ENCODE measurements at places on chromosomes 16 and 17.
A peak's percentile ranks its signal among the peaks of the same experiment; 100 is the strongest.

- peak; percentile 83 for DNase-seq
Measured at GRCh38 chr16:4882633-4883285, 35.5 kb downstream of the UBN1 start.

DNA sequence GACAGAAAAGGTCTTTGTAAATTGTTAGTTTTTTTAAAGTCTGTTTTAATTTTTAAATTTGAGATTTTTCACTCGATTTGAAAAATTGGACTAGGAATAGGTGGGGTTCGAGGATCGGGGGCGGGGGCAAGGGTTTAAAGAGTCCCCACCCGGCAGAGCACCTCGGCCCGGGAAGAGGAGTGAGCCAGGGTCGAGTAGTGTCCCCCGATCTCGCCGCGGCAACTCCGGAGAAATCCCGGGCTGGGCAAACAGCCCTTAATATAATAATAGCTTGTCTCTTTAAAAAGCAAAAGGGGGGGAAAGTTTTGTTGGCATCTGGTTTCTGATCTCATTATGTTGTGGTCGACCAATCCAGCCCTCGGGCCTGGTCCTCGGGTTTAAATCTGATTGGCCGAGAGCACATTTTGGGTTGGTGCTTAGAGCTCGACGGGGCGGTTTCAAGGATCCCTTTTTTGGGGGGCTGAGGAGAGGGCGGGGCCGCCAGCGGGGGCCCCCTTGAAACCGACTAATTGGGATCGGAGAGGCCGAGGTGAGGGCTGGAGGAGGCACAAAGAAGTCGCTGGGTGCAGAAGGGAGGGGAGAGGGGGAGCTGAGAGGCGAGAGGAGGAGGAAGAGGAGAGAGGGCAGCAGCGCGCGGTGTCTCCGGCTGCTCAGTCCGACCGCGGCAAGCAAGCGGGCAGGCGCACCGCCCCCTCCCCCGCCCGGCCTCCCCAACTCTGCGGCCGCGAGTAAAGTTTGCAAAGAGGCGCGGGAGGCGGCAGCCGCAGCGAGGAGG lies at the start of gene FZD2:
Gene FZD2, plus strand, starts transcription at position 653 of the 775 bp plus-strand sequence. CDS start 205 bp downstream, outside the sequence.
- peak; percentile 54 for DNase-seq

- DNase-seq = no peak
Measured at GRCh38 chr16:30645727-30646126, 5.0 kb upstream of the PRR14 start.

DNA sequence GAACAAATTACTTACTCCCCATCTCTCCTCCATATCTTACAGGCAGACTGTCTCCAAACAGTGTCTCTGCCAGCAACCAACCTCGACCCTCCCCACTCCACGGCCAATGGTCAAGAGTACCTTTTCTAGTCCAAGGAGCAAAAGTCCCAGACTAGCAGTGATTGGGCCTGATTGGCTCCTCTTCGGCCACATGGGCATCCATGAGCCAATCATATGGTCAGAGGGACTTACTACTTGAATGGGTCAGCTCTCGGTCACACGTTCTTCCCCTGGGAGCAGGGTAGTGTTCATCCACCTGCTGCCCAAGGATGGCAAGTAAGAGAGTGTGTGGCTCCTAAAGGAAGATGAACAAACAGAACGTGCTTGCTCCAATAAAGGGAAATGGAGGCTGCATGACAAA lies 84.6 kb downstream of the C16orf78 start:
- DNase-seq = no peak

DNA sequence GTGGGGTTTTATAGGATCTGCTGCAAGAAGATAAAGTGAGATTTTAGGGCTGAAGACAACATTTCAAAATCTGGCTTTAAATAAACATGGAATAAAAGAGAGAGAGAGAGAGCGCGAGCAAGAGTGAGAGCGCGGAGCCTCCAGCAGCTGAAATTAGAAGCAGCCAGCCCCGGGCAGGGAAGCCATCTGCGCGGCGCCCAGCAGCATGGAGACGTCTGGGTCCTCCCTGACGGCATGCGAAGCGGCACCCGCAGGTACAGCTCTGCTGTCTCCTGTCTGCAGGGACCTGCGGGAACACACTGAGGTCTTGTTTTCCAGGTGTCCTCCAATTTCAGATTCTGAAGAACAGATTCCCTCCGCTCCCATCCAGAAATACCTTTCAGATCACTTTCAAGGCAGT lies 7.9 kb upstream of the BAIAP2 start:
- DNase-seq = peak; percentile 75

DNA sequence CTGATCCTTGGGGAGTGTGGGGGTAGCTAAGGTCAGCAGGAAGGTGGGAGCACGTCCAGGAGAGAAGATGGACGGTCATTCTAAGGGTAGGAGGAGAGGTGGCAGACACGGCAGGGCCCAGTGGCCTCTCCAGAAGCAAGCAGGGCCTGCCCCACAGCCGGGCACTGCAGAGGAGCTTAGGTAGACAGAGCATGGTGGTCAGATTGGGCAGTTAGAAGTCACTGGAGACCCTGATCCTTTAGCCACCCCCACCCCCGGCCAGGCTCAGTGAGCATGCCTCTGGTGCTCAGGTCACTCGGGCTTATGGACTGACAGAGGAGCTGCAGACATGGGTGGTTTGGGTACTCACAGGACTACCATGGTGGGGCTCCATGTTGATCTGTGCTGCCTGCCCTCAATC lies 26.3 kb downstream of the NLRP1 start:
- no peak for DNase-seq

DNA sequence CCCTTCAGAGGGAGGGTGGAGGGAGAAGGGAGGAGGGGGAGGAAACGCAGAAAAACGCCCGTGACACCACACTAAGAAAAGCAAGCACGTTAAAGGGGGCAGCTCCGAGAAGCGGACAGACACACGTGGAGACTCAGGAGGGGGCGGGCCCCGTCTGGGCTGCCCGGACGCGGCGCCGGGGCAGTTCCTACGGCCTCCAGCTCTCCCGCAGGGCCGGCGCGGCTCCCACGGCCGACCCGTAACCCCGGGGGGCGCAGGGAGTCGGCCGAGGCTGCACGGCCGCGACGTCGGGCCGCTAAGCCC lies 362 bp downstream of the KLHDC4 start:
- peak; percentile 46 for DNase-seq
